ENCODE measurements at places on chromosomes 11 and 22.

GRCh38 chr22:44682556-44683168, 19.3 kb upstream of the PRR5 start:
- no peak for DNase-seq

DNA sequence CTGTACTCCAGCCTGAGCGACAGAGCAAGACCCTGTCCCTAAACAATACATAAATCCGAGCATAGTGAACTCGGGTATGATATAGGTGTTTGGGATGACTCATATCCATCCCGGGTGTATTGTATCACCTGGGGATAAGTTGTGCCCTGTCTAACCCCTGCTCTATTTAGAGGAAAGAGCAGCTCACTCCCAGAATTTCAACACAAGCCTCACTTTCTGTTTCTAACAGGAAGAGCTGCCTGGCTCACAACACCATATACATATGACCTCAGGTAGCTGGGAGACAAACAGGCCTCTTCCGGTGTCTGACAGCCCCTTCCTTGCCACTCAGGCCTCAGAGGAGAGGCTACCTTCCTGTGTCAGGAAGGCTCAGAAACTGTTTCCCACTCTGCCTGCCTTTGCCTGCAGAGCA, 9.9 kb upstream of the MICALL1 start:
- peak; percentile 75 for DNase-seq

- no peak for DNase-seq
These were observed 69.8 kb upstream of the SLC25A18 start for GRCh38 chr22:17493419-17493981.

- DNase-seq: no peak
These were observed 110.2 kb downstream of the RBFOX2 start for GRCh38 chr22:35918456-35918855.

DNA sequence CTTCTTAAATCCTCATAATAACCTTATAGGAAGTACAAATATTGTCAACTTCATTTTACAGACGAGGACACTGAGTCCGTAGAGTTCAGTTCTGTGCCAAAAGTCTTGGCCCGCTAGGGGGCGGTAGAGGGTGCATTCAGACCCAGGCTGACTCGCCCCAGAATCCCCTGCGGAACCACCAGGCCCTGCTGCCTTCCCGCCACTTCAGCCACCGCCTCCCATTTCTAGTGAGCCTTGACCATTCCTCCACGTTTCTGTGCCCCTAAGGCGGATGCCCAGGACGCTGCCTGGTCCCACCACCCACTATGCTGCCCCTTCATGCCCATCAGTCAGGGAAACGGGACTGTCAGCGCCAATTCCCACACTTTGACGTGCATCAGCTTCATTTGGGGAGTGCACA, 19.1 kb downstream of the SYT13 start:
- DNase-seq: no peak
